Upper lobe of right lung (tissue), 1 donor: ENCODE measurements at places on chromosomes 11 and 22. TPM values are rescaled to one million over a fixed set of nuclear protein-coding genes. Genes with fewer than 3 reads are reported as not detected.
A peak's percentile ranks its signal among the peaks of the same experiment; 100 is the strongest.

GRCh38 chr11:80686889-80687288, 1246.1 kb upstream of the TENM4 start:
- H3K4me1 ChIP-seq, result no peaks in the 10 kb centered on the region
- H3K36me3 ChIP-seq, result no peaks in the 10 kb centered on the region
- H3K27ac ChIP-seq, result no peak overlapping the region
- no peaks in the 10 kb centered on the region for H3K27me3 ChIP-seq

GRCh38 chr22:19576460-19577421, 52.5 kb upstream of the CLDN5 start:
- no peaks in the 10 kb centered on the region for H3K27me3 ChIP-seq
- no peak overlapping the region for H3K4me3 ChIP-seq
- H3K4me1 ChIP-seq, result peaks cover 15% of the 10 kb centered on the region

DNA sequence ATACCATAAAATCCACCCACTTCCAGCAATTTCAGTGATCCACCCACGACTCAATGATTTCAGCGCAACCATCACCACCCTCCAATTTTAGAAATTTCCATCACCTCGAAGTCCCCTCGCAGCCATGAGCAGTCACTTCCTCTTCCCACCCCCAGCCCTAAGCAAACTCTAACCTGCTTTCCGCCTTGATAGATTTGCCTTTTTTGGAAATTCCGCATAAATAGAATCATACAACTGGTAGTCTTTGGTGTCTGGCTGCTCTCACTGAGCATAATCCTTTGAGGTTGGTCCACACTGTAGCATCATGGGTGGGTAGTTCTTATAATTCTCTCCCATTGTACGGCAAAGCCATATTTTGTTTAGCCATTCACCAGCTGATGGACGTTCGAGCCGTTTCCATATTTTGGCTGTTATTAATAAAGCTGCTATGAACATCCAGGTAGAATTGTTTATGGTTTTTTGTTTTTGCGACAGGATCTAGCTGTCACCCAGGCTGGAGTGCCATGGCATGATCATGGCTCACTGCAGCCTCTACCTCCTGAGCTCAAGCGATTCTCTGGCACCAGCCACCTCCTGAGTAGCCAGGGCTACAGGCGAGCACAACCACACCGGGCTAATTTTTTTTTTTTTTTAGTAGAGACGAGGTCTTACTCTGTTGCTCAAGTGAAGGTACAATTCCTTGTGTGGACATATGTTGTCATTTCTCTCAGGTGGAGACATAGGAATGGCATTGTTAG, 16.0 kb downstream of the PIM3 start:
- no peaks in the 10 kb centered on the region for H3K36me3 ChIP-seq
- H3K4me1 ChIP-seq, result peaks cover 7% of the 10 kb centered on the region
- H3K27me3 ChIP-seq, result no peaks in the 10 kb centered on the region
- no peak overlapping the region for H3K27ac ChIP-seq

DNA sequence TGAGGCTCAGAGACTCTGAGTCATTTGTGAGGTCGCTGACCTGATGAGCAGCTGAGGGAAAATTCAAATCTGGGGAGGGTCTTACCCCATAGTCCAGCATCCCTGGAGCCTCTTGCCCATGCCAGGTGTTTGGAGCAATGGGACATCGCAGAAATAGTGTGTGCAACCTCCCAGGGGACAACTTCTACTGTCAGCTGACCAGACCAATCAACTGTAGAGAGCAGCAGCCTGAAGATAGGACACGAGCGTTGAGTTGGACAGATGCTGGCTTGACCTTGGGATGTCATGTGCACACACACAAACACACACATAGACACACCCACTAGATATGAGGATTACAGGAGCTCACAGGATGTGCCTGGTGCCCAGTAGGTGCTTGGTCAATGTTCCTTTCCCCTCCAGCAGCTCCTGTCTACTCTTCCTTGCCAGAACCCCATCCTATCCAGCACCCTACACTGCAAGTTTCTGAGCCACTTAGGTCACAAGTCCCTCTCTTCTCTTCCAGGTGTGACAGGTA, 59.1 kb upstream of the MPEG1 start:
- H3K4me3 ChIP-seq, result no peak overlapping the region
- DNase-seq, result no peak
- no peak overlapping the region for H3K27ac ChIP-seq
- H3K27me3 ChIP-seq, result no peaks in the 10 kb centered on the region
- no peaks in the 10 kb centered on the region for H3K36me3 ChIP-seq

- H3K27me3 ChIP-seq, result no peaks in the 10 kb centered on the region
- no peak overlapping the region for H3K4me3 ChIP-seq
- no peak overlapping the region for H3K27ac ChIP-seq
- H3K36me3 ChIP-seq, result no peaks in the 10 kb centered on the region
- DNase-seq, result peak; percentile 43
Measured at GRCh38 chr11:1931341-1932104, 12.0 kb downstream of the TNNT3 start.

DNA sequence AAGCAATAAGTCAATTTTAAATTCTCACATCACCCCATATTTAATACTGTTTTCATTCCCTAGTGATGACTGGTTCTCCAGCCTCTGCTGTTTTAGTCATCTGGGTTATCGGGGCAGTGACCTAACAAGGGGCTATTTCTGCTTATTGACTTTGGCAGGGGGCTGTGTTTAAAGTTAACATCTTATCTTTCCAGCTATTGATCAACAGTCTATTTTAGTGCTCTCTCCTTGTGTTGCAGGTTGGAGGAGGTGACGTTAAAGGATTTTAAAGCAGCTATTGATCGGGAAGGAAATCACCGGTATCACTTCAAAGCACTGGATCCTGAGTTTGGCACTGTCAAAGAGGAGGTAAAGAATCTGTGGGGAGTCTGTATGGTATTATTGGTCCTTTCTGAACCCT, 7.7 kb upstream of the DLAT start:
- no peak overlapping the region for H3K27ac ChIP-seq
- H3K27me3 ChIP-seq, result no peaks in the 10 kb centered on the region
- no peaks in the 10 kb centered on the region for H3K4me1 ChIP-seq
- H3K4me3 ChIP-seq, result no peak overlapping the region
- peaks cover 24% of the 10 kb centered on the region for H3K36me3 ChIP-seq
- no peak for DNase-seq

GRCh38 chr11:66531841-66532240, 14.0 kb downstream of the ZDHHC24 start:
- no peak overlapping the region for H3K4me3 ChIP-seq
- H3K27me3 ChIP-seq, result no peaks in the 10 kb centered on the region
- H3K36me3 ChIP-seq, result peaks cover 24% of the 10 kb centered on the region
- H3K4me1 ChIP-seq, result no peaks in the 10 kb centered on the region

- no peaks in the 10 kb centered on the region for H3K27me3 ChIP-seq
- DNase-seq, result no peak
- peaks cover 33% of the 10 kb centered on the region for H3K36me3 ChIP-seq
Measured at GRCh38 chr11:69073469-69073868, 24.7 kb downstream of the TPCN2 start.

DNA sequence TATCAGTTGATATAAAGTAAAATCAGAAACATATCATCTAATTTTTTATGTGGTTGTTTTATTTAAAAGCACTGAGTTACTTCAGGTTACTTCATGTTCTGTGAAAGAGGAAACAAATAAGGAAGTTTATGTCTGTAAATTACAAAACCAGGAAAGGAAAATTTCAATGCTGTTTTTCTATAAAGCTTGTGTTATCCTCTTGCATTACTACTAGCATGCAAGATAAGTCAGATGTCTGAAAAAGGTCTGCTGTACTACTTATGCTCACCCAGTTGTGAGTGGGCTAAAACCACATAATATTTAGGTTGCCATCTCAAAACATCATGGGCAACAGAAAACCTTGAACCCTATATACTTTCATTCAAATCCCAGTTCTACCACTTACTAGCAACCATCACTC, 121.5 kb downstream of the ATG16L2 start:
- H3K36me3 ChIP-seq, result no peaks in the 10 kb centered on the region
- peak overlapping the region; percentile 11 for H3K27ac ChIP-seq
- no peak overlapping the region for H3K4me3 ChIP-seq
- no peaks in the 10 kb centered on the region for H3K27me3 ChIP-seq

DNA sequence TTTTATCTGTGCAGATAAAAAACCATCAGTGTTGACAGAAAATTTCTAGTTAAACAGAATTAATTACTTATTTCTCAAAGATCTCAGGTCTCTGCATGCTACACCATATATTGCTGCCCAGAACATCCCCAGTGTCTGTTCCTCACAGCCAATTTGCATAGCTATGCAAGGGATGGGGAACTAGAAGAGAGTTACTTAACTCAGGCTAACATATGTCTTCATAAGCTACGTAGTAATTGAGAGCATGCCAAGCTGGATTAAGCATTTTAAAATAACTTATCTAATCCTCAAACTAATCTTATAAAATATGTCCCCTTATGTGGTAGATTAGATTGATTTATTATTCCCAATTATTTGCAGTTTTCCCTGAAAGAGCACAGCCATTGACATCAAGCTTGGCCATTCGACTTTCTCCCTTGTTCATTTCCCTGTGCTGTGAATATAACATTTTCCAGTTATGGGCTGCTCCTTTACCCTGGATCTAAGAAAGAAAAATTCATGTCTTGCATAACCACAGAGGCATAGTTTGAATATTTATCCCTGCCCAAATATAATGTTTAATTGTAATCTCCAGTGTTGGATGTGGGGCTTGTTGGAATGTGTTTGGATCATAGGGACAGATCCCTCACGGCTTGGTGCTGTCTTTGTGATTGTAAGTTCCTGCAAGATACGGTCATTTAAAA, 69.1 kb downstream of the C11orf87 start:
- H3K27ac ChIP-seq, result no peak overlapping the region
- H3K4me3 ChIP-seq, result no peak overlapping the region
- no peak for DNase-seq
- no peaks in the 10 kb centered on the region for H3K4me1 ChIP-seq
- H3K27me3 ChIP-seq, result no peaks in the 10 kb centered on the region
- no peaks in the 10 kb centered on the region for H3K36me3 ChIP-seq

GRCh38 chr22:50123119-50123518, 33.3 kb downstream of the MOV10L1 start:
- no peaks in the 10 kb centered on the region for H3K36me3 ChIP-seq
- peaks cover 7% of the 10 kb centered on the region for H3K4me1 ChIP-seq
- H3K27ac ChIP-seq, result no peak overlapping the region
- no peaks in the 10 kb centered on the region for H3K27me3 ChIP-seq

- peaks cover 31% of the 10 kb centered on the region for H3K27me3 ChIP-seq
- H3K27ac ChIP-seq, result no peak overlapping the region
- H3K36me3 ChIP-seq, result no peaks in the 10 kb centered on the region
- H3K4me1 ChIP-seq, result peaks cover 6% of the 10 kb centered on the region
Measured at GRCh38 chr11:124078591-124078990, 36.7 kb upstream of the VWA5A start.

The POTEH gene
- total RNA-seq, result not detected

The MMP12 gene
- 0.75 TPM for total RNA-seq

The INS gene
- total RNA-seq, result not detected

The TRIM51 gene
- not detected for total RNA-seq

The OR52N4 gene
- 0.93 TPM for total RNA-seq

The PDGFB gene
- total RNA-seq, result 29.8 TPM

The CDC42EP1 gene
- total RNA-seq, result 73.9 TPM

The PANX2 gene
- 3.0 TPM for total RNA-seq

The KCNJ11 gene
- 6.3 TPM for total RNA-seq

The ZNF280B gene
- 0.49 TPM for total RNA-seq
